ENCODE measurements at places on chromosomes 5 and 9.

DNA sequence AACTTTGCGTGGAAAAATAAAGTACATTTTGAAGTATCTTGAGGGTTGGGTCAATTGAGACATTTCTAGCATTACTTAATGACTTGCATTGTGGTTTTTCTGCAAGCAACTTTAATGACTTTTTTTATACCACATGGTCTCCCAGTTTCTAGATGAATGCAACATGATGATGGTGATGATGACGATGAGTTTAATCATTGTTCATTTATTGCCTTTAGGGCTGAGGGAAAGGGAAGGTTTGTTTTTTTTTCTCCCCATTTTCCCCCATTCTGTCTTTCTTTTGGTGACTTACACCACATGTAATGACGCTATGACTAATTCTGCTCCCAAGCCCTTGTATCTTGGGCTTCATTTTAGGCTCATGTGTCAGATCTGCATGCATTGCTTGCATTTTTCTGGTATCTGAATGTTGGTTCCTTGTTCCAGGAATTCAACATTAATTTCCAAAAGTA, 57.7 kb upstream of the NXNL2 start:
- DNase-seq, result peak; percentile 100

DNA sequence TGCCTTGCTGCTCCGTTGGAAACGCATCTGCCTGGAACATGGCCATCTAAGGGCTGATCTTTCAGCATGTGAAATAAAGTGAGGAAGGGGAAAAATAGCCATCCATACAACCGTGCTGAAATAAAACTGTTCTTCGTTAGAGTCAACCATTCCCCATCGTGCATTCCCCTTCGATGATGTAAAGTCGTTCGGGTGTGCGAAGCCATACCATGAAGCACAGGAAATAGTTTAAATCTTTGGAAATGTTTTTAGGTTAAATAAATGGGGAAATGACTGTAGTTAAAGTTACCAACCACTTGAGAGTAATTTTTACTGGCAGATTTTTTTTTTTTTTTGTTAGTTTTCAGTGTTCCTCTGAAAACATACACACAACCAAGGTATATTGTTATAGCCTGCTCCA, 302.5 kb downstream of the SH3GL2 start:
- no peak for DNase-seq

GRCh38 chr9:77561331-77562018, 86.6 kb downstream of the GNA14 start:
- no peak for DNase-seq

DNA sequence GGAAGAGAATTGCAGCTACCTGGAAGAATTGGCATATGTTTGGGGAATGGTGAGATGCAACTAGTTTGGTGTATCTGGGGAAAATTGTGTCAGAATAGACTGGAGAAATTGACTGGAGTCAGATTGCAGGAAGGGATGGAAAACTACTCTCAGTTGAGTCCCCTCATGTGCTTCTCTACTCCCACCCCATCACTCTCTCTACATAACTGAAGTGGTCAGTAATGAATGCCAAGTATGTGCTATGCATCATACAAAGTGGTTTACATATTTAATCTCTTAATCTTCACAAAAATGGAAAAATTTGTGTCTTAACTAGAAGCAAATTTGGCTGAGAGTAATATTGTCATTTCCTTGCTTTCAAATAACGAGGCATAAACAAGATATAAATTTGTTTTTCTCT, 146.4 kb upstream of the TNC start:
- no peak for DNase-seq

GRCh38 chr9:98097836-98098235, 21.2 kb downstream of the TRIM14 start:
- DNase-seq, result no peak
